Mesothelial cell of epicardium (in vitro differentiated cells): ENCODE measurements at places on chromosomes 4 and X.

DNA sequence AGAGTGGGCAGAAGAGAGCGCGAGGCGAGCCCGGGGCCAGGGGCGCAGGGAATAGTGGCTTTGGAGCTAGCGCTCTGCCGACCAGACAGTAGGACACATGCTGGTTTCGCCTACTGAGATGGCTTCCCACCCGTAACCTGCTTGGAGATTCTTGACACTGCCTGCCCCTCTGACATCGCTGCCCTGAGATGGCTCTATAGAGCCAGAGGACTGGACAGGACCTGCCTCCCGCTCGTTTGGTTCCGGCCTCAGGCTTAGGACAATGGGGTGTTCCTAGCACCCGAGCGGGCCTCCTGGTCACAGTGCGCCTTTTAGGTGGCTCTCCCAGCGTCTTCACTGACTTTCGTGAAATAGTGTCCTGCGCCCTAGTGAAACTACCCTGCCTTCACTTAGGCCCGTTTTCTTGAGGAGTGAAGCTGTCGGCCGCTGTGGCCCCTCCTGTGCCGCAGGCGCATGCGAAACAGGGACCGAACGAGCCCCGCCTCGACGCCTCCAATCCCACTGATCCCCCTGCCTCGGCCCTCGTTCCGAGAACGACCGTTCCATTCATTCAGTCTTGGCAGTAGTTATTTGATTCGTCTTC lies 608 bp downstream of the TAF1 start:
- peak; percentile 39 for DNase-seq

DNA sequence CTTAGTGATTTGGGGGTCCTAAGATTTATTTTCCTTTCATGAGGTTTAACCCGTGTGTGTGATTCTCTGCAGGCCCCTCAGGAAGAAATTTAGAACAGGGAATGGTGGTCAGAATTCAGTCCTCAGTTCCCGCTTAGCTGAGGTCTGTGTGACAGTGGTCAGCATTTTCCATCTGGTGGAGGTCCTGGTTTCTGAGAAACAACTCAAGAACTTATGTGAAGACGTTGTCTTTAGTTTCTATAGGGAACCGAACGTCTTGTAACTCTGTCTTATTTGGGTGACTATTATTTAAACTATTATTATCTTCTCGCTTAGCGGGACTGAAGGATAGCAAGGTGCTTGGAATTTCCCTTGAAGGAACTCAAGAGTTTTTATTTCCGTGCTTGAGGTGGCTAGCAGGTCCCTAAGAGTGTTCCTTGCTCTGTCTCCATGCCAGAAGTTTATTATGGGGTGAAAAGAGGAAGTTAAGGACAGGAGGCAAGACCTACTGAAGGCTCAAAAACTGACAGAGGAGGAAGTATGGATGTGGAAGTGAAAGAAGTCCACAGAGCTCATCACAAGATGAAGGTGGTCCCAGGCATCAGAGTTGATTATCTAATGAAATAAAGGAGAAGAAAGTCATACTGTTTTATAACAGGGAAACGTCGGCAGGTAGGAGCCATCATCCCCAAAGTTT lies 9.4 kb downstream of the MGST2 start:
- no peak for DNase-seq

DNA sequence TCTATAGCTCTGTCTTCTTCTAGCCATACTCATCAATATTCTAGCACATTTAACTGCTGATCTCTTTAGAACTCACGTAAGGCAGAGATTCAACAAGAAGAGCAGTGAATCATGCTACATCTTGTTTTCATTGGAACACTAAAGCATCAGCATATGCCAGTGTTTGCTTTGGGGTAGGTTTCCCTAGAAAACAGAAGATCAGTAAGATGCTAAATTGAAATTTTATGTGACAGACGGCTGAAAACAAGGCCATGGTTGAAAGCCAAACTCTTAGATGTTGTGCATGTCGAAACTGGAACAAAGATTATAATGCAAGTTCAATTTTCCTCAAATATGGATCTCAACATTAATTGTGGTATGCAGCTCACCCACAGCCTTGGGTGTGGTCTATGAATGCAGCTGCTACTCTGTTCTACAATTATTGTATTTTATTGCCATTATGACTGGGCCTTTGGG lies 107.6 kb downstream of the PDLIM5 start:
- no peak for DNase-seq

DNA sequence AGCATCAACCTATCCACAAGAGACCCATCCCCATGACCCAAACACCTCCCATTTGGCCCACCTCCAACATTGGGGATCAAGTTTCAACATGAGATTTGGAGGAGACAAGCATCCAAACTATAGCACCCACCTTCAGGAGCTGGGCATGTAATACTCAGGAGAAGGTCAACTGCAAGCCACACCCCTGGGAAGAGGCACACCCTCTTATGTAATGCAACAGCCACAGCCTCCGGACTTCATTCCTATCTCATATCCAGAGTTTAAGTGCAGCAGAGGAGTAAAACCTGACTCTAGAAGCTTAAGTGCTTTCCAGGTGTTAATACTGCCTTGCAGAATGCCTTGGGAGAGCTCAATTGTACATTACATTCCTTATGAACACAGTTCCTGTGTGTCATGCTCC lies 197.4 kb downstream of the PTTG2 start:
- DNase-seq, result no peak

GRCh38 chrX:24085101-24085500 lies 30.3 kb downstream of the EIF2S3 start:
- DNase-seq, result no peak

DNA sequence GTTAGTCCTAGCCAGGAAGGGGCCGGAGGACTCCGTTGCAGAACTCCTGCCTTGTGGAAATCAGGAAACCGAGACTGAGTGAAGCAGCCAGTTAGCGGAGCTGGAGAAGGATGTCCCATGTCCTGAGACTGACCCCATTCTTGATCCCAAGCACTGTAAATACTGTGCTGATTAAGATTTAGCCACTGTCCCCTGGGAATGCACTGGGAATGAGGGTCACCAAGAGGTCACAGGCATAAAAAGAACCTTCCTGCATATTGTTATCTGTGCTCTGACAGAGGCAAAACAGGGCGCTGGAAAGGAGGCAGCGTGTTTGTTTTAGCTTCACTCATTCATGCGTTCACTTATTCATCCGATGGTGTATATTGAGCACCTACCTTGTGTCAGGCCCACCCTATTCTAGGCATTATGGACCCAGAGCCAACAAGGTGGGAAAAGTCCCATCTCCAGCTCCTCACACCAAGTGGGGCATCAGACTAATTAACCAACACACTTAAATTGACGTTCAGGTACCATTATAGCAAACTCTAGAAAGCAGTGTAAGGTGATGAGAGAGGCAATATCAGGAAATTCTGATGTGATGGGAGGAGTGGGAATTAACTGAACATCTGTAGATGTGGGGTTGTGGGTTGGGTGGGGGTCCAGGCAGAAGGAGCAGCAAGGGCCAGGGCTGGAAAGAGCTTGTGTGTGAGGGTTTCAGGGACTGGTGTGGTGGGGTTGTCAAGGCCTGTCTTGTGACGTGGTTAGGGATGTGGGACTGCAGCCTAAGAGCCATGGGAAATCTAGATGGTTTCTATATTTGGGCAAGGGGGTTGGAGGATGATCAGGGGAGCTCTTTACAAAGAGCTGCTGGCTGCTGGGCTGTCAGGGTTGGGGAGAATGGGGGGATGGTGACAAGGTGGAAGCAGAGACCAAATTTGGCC lies 10.6 kb upstream of the SLC2A9 start:
- DNase-seq, result no peak

DNA sequence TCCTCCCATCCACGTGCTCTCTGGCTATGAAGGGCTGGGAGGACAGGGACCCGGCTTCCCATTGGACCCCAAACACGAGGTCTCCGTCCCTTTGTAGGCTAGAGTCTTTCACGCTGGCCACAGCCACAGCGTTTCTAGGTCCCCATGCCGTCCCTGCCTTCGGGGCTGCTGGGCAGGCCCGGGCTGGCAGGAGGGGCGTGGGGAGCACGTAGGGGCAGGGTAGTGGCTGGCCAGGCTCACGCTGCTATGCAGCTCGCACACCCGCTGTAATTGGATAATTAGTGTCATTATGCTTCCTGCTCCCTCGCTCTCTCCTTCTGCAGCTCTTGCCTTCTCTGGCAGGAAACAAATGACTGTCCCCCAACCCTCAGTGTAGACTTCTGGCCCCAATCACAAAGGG lies 9.8 kb downstream of the ATP2B3 start:
- no peak for DNase-seq

- DNase-seq, result no peak
Measured at GRCh38 chr4:55107054-55107453, 18.3 kb downstream of the KDR start.

- DNase-seq, result no peak
Measured at GRCh38 chrX:68112321-68112720, 321.0 kb downstream of the OPHN1 start.

GRCh38 chr4:10120943-10121567 lies 4.5 kb upstream of the WDR1 start:
- DNase-seq, result no peak

DNA sequence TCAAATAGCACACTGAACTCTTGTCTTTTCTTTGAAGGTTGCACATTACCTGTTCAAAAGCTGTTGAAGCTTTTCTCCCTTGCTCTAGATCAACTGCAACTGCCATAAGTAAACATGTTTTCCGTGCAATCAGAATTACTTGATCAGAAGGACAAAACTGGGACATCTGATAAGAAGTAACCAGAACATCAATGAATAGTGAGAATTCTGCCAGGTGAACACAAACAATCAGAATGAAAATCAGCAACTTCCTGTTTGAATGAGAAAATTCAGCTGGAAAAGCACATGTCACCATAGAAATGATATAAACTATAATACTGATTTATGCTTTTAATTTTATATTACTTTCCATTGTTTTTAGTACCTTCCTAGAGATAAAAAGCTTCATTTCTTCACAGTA lies 160.7 kb downstream of the DLG3 start:
- no peak for DNase-seq

GRCh38 chr4:146674829-146675570 lies 36.3 kb downstream of the POU4F2 start:
- no peak for DNase-seq

GRCh38 chr4:165512424-165512823 lies 133.6 kb downstream of the CPE start:
- no peak for DNase-seq

DNA sequence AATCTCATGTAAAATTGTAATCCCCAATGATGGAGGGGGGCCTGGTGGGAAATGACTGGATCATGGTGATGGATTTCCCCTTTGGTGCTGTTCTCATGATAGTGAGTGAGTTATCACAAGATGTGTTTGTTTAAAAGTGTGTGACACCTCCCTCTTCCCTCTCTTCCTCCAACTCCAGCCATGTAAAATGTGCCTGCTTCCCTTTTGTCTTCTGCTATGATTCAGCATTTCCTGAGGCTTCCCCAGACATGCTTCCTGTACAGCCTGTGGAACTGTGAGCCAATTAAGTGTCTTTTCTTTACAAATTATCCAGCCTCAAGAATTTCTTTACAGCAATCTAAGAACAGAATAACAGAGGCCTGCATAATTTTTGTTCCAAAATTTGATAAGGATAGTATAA lies 85.2 kb downstream of the ANAPC10 start:
- DNase-seq, result no peak

- DNase-seq, result no peak
Measured at GRCh38 chrX:20067709-20068561, 48.8 kb downstream of the MAP7D2 start.

- DNase-seq, result no peak
Measured at GRCh38 chrX:129642641-129643040, 12.1 kb downstream of the APLN start.

GRCh38 chrX:100658941-100659381 lies 15.0 kb downstream of the SRPX2 start:
- no peak for DNase-seq

DNA sequence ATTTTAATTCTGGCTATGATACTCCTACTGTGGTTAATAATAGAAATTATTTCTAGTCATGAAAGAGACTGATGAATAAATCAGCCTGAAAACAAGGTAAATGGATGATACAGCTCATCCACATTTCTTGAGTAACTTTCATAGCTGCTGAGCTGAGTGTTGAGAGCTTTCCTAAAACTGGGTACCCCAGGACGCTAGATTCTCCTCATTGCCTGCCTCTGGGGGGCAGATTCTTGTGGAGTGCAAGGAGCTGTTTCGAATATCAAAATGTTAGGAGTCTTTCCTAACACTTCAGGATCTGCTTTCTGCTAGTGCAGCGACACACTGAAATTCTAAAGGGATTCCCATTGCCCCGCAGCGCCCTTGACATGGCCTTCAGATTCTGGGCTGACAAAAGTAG lies 2.1 kb downstream of the MND1 start:
- no peak for DNase-seq

GRCh38 chr4:22842360-22843018 lies 149.8 kb downstream of the GBA3 start:
- DNase-seq, result no peak

- no peak for DNase-seq
Measured at GRCh38 chr4:100019821-100020220, 69.7 kb upstream of the H2AZ1 start.

DNA sequence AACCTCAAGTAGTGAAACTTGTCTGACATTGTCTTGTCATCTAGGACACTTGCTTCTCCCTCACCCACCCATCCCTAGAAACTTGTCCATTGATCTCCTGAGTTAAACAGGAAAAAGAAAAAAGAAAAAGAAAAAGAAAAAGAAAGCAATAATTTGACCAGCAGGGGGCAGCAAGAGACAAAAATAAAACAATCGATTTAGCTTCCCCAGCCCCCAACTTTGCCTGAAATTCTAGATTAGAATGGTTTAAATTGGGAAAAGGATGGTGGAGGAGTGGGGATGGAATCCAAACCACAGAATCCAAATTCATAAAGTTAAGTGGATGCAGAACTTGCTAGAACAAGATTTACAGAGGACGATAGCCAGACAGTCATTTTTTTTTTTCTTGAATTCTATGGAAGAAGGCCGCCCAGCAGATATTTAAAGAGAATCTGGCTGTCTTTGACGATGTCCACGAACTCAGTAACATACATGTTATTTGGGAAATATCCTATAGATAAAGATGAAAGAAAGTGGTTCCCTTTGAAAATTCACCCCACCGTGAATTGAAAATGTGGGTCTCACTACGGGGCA lies 282.9 kb downstream of the USP46 start:
- DNase-seq, result no peak

DNA sequence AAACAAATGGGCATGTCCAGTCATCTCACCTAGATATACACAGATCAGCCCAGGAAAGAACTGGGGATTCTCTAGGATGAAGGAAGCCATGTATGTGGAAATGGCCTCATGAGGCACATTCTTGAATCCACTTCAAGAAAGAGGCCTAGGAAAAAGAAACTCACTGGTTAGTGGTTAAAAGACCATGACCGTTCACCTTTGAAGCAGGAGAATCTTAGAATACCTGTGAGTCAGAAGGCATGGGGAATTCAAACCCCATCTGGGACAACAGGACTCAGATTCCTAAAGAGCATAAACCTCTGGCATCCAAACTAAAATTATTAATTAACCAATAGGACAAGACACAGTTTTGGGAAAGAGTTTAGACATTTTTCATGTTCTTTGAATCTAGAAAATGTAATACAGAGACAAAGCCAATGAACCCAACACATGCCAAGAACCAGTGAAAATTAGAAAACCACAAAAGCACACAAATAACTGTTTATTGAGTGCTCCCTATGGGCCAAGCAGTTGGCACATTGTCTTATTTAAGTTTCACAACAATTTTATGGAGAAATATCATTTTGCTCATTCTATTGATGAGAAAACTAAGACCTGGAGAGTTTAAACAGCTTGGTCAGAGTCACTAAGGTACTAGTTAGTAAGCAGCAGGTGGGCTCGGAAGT lies 97.5 kb downstream of the NPNT start:
- no peak for DNase-seq
